ENCODE measurements at places on chromosomes 12 and 14.

DNA sequence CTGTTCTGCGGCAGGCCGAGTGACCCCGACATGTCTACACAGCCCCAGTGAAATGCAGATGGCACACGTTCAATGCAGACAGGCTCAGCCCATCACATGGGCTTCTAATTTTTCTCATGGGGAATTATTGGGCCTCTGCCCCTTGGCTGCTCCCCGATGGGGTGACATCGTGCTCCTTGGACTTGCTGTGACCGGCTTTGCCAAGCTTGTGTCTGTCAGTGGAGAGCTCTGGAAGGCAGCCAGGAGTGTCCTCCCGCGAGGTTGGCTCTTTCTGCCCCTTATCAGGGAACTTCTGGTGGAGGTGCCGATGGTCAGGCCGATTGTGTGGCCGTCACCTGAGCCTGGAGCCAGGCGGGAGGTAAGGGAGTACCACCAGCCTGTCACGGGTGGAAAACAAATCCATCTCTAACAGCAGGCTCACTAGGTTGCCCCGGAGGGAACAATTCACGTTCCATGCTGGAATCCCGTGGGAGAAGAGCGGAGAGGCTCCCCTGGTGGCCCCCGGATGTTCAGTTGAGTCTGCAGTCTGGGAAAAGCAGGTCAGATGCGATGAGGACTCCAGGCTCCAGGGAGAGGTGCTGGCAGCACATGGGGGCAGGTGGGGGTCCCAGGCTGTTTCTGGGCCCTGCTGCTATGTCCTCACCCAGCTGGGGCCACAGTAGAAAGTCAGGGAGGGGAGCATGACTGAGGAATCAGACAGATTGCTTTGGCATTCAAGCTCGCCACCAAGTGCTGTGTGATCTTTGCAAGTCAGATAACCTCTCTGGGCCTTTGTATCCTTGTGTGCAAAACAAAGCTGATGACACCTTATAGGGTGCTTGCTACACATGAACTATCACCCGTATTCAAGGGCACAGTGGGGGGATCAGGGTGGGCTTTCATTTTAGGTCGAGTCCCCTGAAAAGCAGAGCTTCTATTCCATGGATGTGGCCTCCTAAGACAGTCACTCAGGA, 43.2 kb upstream of the EML1 start:
- DNase-seq: no peak

DNA sequence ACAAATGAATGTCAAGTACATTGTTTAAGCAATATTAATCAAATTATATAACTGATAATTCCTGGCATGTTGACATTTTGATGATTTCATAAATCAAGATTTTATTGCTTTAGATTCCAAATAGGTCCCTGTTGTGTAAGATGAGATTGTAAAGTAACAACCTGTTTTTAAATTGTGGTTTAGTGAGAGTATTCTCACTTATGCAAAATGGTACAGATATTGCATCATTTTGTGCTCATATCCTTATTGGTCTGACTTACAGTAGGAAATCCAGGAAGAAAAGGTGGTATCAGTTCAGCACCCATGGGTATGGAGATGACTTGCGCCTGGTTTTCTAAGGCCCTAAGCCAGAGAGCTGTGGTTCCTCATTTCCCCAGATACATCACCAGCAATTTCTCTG, 165.5 kb downstream of the KIF21A start:
- no peak for DNase-seq

DNA sequence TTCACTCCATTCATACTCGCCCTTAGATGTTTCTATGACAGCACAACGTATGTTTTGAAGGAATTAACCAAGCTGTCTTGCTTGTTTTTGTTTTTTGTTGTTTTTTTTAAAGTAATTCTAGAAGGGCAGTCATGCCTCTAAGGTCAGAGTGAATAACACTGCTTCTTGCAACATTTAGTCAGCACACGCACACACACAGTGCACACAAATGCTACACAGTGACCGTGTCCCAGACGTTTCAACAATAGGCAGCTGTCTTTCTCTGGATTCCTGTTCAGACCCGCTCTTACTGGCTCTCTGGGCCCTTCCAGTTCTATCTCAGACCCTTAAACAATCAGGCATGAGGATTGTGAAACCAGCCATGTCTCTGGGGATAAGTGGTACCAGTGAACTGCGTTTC, 351.0 kb upstream of the FKBP4 start:
- DNase-seq: no peak

GRCh38 chr14:99273766-99274345, 1.9 kb upstream of the BCL11B start:
- no peak for DNase-seq

GRCh38 chr12:19121449-19122018, 8.0 kb upstream of the PLEKHA5 start:
- DNase-seq: no peak

DNA sequence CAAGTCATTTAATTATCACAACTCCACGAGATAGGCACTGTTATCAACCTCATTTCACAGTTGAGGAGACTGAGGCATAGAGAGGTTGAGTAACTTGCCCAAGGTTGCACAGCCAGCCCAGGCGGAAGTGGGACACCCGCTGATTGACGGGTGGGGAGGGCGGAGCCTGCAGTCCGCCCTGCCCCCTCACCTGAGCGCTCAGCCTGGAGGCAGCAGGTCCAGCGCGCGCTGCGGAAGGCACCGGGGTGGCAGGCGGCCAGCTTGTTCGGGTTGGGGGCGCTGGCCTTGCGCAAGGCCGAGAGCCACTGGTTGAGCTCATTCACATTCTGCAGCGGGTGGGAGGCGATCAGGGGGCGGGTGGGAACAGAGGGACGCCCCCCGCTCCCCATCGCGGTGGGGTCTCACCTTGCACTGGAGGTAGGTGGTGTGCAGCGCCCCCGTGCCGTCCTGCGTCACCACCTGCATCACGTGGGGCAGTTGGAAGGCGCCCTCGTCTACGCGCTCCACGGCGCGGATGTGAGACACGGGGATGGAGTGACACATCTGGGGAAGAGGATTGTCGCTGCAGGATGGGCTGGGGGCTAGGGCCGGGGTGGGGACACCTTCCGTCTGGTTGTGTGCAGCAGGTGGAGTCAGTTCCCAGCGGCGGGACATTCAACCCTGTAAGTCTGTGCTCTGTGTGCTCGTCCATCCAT, 31.7 kb downstream of the RASAL1 start:
- no peak for DNase-seq

- no peak for DNase-seq
These were observed 66.8 kb downstream of the TGFB3 start for GRCh38 chr14:75915045-75915444.

GRCh38 chr12:26014085-26014484, 55.6 kb downstream of the RASSF8 start:
- no peak for DNase-seq

- DNase-seq: no peak
These were observed 57.0 kb downstream of the CCER1 start for GRCh38 chr12:90897986-90898385.

DNA sequence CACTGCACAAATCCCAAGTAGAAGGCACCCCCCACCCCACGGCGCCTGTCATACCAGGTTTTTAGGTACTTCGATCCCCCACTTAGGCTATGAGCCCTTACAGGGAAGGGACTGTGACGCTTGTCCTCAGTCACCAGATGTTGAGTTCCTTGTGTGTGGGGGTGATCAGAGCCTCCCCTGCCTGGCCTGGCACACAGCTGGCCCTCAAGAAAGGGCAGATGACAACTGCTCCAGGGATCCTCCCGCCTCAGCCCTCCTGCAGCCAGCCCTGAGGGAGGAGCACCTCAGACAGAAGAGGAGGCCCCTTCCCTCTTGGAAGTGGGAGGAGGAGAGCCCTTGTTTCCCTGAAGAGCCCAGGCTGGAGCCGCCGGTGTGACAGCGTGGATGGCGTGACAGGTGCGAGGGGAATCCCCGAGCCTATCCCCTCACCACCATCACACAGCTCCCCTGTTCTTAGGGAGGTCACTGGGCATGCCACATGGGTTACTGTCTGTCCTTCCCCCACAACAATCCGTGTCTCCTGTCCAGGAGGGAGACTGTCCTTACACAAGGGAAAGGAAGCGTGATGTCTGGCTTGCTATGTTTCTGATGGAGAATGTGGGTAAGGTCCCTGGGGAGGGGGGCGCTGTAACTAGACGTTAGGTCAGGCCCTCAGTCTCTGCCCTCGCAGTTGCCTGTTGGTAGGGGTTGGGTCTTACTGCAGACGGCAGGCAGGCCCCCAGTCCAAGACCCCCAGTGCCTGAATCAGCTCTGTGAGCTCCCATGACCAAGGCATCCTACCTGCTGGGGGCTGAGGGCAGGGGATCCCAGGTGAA, 31.4 kb downstream of the P2RX4 start:
- no peak for DNase-seq

DNA sequence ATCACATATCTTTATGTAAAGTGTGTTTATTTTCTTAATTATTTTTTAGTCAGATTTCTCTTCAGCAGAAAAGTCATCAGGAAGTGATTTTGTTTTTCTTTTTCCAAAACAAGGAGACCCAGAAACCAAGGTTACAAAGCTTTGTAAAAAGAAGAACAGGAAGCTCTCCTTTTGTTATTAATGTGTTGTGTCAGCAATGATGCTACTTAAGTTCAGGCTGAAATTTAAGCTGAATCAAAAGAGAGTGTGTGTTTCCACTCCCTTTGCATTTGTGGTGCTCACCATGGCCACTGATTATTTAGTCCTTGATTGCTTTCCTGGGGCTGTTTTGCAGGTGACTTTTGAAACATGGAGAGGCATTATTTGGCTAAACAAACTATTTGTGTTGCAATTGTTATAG, 155.3 kb upstream of the ATP2B1 start:
- no peak for DNase-seq

DNA sequence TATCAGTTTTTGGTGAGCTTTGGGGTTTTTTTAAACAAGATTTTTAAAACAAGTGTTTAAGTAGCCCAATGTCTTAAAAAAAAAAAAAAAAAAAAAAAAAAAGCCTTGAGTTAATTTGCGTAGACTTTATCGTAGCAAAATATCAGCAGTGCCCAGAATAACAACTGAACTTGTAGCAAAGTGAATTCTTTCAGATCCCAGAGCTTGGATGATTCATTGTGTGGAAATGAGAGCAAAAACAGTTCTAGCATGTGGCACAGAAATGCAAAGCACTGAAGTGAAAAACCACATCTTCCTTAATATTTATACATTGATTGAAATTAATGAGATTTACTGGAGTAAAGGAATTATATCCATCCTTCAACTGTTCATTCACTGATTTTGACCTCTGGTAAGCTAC, 258.1 kb downstream of the EGLN3 start:
- no peak for DNase-seq

- DNase-seq: no peak
These were observed 51.3 kb downstream of the WASHC4 start for GRCh38 chr12:105158876-105159275.

DNA sequence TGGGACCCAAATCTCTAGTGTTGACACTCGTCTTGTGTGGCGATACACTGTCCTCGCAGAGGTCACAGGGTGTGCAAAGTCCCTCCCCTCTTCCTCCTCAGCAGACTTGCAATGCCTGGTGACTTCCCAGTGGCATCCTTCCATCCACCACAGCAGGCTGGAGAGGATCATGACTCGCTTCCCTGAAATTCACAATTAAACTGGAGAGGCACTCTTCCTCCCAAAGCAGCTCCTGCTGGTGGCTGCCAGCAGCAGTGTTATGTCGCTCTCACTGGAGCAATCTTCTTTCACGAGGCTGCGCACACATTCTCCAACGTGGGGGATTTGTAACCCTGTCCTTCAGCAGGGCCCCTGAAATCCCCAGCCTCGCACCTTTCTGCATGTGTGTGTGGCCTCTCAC, 145.2 kb upstream of the TMCC3 start:
- DNase-seq: no peak

GRCh38 chr12:70366581-70367257, 629 bp downstream of the KCNMB4 start:
- peak; percentile 28 for DNase-seq

DNA sequence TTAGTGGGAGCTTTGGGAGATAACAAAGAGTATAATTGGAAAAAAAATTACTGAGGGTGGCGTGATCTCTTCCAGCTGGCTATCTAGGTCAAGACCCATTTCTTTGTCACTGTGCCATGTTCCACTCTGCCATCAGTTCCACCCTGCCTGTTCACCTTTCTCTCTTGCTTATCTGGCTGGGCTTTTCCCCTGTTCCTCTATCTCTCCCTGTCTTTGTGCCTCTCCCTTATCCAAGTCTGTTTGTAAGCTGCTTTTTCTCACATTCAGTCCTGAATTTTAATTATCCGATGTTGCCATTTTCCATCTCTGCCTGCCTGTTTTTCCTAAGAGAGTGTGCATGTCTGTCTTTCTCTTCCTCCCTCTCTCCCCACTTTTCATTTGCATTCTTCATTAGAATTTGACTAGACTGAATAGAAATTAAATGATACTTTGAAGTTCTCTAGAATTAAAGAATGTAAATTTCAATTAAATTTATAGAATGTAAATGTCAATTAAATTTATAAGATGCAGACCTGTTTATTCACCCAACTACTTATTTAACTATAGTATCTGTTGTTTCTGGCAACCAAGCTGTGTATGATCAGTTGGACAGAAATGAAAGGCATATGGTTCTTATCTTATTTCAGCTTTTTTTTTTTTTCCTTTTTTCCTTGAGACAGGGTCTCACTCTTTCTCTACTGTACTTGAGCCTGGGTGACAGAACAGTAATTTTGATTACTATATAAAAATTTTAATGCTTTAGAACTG, 40.9 kb upstream of the A2ML1 start:
- DNase-seq: no peak

DNA sequence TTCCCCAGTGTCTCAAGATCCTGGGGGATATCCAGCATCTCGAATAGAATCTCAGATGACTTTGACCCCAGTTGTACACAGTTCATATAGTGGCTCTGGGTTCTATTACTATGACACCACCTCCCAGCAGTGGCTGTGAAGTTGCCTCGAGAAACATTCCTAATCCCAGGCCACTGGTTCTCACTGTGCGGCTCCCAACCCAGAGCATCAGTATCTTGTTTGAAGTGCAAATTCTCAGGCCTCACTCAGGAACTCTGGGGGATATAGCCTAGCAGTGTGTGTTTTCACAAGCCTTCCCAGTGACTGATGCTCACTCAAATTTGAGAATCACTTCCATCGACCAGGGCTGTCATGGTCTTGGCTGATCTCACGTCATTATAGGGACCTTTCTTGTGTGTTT, 69.3 kb upstream of the IGF1 start:
- DNase-seq: no peak

GRCh38 chr14:61048640-61049039, 67.6 kb downstream of the SLC38A6 start:
- no peak for DNase-seq

DNA sequence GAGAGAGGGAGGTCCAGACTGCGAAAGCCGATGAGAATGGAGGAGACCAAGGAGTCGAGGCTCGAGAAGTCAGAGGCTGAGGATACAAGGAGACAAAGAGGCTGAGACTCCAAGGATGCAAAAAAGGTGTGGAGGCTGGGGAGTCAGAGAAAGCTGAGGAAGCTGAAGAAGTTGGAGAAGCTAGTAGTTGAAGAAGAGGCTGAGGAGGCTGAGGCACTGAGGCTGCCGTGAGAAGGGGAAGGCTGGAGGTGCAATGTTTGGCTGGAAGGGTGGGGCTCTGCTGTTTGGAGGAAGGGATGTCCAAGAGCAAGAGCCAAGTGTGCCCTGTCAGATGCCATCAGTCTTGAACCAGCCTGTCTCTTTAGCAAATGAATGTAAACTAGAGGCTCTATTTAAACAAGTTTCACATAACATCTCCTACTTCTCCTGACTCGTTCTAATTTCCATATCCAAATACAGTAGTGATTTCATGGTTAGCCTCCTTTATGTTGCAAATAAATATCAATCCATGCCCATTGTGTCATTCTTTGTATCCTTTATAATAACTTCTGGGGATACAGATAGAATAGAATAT, 10.8 kb upstream of the SPTSSA start:
- no peak for DNase-seq

Measured in activated CD8-positive, alpha-beta memory T cell treated with anti-CD3 and anti-CD28 coated beads for 4 hours (primary cell).